ENCODE measurements at places on chromosomes 1 and 21.

DNA sequence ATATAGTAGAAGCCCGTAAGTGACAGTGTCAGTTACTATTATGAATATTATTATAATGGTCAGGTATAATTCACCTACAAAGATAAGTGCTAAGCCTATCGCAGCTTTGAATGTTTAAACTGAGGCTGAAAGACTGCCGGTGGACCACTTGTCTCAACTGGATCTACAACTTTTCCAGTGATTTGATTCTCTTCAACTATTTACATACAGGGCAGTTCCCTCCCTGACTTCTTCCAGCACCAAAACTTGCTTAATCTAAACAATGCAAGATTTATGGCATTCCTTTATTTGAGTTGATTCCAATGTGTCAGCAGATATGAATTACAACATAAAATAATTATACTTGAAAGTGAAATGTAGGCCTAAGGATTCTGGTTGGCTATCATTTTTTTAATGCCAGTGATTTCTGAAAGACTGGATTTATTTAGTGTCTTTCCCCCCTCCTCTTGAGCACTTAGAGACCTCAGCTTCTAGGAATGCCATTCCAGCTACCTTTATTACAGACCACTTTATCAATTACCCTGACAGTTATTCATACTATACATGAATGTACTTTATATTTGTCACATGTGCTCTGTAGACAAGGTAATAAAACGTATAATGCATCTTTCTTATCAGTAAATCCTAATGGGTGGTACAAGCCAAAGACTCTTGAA lies 153.3 kb upstream of the C8B start:
- no peak for DNase-seq

DNA sequence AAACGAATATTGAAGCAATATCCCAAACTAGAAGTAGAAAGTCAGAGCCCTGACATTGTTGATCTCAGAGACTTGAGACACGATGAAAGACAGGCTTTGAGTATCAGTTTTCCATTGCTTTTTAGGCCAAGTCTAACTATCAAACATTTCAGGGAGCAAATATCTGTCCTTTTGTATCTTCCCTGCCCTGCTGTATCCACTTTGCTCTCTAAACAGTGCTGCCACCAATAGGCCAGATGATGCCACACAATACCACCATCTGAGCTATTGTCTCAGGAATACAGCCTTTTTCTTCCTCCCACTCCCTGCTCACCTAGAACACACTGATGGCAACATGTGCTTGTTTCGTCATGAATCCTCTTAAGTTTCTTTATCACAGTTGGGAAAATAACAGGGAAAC lies 62.6 kb upstream of the SPAG17 start:
- peak; percentile 38 for DNase-seq

DNA sequence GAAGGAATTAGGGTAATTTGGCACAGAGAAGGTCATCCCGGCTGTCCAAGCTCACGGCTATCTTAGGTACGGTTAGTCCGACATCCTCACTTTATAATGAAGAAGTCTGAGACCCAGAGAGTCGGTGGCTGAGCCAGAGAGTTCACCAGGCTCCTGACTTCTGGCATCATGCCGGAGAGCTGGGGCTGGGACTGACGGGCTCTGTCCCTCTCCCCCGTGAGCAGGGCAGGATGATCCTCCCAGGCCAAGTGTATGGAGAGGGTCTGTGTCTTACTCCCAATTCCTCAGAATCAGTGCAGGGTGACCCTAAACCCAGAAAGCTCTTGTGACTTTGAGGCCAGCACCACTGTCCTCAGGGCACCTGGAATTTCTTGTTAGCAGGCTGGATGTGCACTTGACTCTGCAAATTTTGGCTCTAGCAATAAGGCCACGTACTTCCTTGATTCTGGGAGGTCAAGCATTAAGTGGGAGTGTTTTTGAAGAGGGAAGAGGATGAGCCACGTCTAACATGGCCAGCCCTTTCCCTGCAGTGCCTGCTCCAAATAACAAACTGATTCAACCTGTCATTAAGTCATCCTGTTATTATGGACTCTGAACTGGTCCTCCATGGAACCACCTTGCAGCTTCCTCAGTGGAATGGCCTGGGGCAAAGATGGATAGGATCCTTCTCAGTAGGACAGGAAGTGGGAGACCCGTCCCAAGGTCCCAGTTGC lies 20.8 kb upstream of the BTG2 start:
- DNase-seq, result no peak

GRCh38 chr1:208245185-208245705 lies 1.1 kb upstream of the PLXNA2 start:
- DNase-seq, result peak; percentile 97

- DNase-seq, result no peak
Measured at GRCh38 chr21:36976228-36976861, 9.9 kb upstream of the HLCS start.

DNA sequence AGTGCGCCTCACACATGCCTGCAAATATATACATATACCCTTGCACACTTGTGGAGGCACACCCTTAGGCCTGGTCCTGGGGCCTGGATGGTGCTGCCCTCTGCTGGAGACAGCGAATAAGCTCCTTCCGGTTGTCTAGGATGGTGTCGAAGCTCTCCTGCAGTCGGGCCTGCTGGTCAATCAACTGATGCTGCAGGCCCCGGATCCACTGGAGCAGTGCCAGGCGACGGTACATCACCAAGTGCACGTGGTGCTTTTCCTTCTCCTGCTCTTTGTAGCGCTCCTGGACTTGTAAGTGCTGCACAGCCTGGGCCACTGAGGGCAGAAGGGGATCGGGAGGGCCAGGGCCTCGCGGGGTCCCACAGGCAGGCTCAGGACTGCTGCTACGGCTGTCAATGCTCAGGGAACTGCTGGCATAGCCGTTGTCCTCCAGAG lies 3.1 kb downstream of the C1orf216 start:
- peak; percentile 77 for DNase-seq

- DNase-seq, result no peak
Measured at GRCh38 chr1:99641558-99641957, 4.4 kb upstream of the PALMD start.

DNA sequence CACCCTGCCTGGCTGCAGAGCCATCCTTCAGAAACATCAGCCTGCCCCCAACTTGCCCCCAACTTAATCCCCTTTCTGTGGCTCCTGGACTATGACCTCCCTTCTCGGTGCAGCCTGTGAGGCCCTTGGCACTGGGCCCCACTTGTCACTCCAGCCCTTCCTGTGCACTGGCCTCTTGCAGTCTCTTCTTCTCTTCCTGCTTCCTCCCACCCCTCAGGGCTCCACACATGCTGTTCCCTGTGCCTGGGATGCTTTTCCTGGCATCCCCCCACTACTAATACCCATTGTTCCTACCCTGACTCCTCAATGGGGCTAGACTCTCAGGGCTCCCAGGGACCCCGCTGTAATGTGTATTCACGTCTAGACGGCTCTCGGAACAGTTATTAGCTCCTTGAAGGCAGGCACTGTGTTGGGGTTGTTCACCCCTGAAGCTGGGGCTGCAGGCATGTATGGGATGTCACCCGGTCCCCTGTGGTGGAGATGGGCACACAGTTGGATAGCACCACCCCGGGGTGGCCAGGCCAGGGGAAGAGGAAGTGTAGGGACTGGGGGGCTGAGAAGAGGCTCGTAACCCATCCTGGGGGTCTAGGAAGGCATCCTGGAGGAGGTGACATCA lies 4.5 kb downstream of the LDLRAD1 start:
- no peak for DNase-seq

- DNase-seq, result peak; percentile 65
Measured at GRCh38 chr1:181423301-181423918, 59.9 kb upstream of the CACNA1E start.

DNA sequence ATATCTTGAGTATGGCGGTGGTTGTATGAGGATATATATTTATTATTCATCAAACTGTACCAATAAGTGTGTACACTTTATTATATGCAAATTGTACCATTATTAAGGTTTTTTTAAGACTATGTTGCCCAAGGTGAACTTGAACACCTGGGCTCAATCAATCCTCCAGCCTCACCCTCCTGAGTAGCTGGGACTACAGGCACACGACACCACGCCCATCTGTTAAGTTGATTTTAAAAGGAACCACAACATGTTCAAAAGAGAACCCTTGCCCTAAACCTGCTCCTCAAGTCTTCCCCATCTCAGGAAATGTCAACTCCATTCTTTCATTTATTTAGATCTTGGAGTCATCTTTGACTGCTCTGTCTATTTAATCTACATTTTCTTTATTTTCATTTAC lies 24.3 kb upstream of the FBXO28 start:
- no peak for DNase-seq

GRCh38 chr1:74731399-74732052 lies 1.3 kb downstream of the CRYZ start:
- DNase-seq, result peak; percentile 55

DNA sequence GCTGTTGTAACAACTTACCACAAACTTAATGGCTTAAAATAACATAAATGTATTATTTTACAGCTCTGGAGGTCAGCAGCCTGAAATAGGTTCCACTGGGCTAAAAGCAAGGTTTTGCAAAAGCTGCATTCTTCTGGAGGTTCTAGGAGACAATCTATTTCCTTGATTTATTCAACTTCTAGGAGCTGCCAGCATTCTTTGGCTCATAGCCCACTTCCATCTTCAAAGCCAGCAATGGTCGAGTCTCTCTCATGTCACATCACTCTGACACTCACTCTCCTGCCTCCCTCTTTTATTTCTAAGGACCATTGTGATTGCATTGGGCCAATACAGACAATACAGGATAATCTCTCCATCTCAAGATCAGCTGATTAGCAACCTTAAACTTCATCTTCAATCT lies 15.1 kb upstream of the FOXJ3 start:
- DNase-seq, result no peak

GRCh38 chr21:34024374-34024693 lies 49.0 kb upstream of the MRPS6 start:
- DNase-seq, result no peak

- DNase-seq, result peak; percentile 81
Measured at GRCh38 chr1:203629507-203630082, 3.0 kb downstream of the ATP2B4 start.

DNA sequence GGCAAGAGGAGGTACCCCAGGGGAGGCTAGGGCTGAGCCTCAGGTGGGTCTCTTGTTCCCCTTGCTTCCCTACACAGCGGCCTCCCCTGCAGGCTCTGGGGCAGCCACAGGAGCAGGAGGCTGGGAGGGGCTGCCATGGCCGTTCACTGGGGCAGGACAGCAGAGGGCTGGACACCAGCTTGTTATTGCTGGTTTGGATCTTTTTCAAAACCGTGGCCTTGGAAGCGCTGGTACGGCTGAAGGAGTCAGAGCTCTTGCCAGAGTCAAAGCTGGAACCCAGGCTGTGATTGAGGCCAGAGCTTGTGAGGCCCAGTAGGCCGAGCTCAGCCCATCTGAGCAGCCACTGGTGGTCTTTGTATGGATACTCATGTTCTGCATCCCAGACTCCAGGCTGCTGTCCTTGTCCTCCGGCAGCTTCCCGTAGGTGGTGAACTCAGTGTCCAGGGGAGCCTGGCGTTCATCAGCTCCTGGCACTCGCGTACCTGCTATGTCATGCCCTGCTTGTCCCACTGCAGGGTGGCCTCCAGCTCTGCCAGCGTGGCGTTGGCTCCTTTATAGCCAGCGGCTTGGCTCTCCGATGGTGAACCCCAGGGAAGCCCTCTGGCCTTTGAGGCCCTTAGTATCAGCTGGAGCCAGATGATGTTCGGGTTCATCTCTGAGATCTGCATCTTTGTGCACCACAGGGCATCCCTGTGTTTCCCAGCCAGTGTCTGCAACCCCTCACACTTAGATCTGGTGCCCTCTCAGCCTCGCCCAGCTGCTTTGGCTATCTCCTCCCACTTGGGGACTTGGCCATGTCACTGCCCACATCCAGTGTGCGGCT lies 40.3 kb upstream of the THEM4 start:
- no peak for DNase-seq

- peak; percentile 57 for DNase-seq
Measured at GRCh38 chr1:220113136-220113695, 19.3 kb downstream of the IARS2 start.

GRCh38 chr1:167912294-167912693 lies 1.6 kb downstream of the ADCY10 start:
- DNase-seq, result no peak

DNA sequence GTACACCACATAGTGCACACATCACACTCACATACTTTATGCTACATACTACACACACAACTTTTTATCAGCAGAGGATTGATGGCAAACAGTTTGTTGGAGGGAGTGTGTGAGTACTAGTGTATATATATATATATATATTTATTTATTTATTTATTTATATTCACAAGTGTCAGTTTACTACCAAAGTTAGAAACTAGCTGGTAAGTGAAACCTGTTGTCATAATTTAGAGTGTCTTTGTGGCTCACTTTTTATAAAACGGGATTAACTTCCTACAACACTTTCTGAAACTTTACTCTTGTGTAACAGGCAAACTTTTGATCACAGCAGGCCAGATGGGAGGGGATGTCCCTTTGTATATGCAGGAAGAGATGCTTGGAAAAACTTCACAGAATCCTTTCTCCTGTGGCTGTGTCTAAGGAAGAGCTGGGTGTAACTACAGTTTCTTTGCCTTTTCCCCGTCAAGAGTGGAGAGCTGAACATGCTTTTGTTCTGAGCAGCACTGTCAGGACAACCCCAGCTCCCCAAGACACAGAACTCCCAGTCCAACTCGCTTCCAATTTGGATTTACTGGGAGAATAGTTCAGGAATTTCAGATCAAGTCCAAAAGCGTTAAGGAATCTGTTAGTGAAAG lies 1.9 kb upstream of the SAMD13 start:
- DNase-seq, result peak; percentile 31

GRCh38 chr1:169680377-169681019 lies 30.9 kb downstream of the SELL start:
- DNase-seq, result no peak

GRCh38 chr1:67446893-67447292 lies 16.7 kb upstream of the SERBP1 start:
- no peak for DNase-seq

GRCh38 chr1:58884706-58885661 lies 101.1 kb upstream of the JUN start:
- no peak for DNase-seq

DNA sequence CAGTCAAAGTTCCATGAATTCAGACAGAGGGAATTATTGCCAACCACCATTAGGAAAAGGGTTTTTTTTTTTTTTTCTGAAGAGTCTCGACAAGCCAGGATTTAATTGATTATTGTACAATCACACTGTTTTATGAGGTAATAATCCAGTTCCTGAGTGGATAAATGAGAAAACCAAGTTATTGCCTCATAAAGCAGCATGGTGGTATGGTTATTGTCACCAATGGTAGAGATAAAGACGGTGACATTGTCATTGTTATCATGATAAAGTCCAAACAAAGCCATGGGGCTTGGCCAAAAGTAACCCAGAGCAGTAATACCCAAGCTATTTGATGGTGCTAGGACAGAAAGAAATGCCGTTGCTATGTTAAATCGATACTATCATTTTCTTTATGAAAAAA lies 232.8 kb downstream of the USH2A start:
- DNase-seq, result no peak

All from GM23248 (cell line).